AG04449 (cell line): ENCODE measurements at places on chromosomes 11 and 22.

- no peak for DNase-seq
These were observed 459.6 kb downstream of the TBC1D22A start for GRCh38 chr22:47221840-47222615.

- no peak for DNase-seq
These were observed 72.1 kb upstream of the YWHAH start for GRCh38 chr22:31872209-31872608.

DNA sequence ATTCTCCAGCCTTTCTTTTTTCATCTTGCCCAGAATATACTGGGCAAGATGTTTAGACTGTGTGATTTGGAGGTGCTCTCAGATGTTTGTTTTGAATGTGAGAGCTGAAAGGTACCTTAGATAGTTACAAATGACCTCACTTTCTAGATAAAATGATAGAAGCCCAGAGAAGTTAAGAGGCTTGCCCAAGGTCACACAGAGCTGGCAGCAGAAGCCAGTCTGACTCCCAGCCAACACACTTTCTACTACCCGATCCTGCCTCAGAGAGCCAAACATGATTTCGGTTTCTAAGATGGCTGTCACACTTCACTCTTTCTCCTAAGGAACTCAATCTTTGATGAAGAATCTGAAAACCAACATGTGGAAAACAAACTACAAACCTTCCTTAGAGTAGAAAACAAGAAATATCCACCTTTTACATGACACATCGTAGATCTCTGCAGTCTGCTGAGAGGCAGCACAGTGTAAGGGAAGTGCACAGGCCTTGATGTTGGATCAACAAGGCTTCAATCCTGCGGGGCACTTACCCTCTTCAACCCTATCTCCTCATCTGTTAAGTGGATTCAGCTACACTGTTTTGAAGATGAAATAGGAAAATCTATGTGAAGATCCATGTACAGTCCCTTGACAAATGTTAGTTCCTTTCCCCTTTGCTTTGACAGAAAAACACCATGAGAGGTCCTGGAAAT is 58.6 kb downstream of the SYTL2 start:
- no peak for DNase-seq

GRCh38 chr11:128244871-128245270 is 342.5 kb downstream of the ETS1 start:
- DNase-seq: no peak

- DNase-seq: peak; percentile 99
These were observed 7.0 kb upstream of the MALAT1 start for GRCh38 chr11:65491614-65492386.

GRCh38 chr11:113159988-113160807 is 154.2 kb upstream of the TTC12 start:
- DNase-seq: no peak

DNA sequence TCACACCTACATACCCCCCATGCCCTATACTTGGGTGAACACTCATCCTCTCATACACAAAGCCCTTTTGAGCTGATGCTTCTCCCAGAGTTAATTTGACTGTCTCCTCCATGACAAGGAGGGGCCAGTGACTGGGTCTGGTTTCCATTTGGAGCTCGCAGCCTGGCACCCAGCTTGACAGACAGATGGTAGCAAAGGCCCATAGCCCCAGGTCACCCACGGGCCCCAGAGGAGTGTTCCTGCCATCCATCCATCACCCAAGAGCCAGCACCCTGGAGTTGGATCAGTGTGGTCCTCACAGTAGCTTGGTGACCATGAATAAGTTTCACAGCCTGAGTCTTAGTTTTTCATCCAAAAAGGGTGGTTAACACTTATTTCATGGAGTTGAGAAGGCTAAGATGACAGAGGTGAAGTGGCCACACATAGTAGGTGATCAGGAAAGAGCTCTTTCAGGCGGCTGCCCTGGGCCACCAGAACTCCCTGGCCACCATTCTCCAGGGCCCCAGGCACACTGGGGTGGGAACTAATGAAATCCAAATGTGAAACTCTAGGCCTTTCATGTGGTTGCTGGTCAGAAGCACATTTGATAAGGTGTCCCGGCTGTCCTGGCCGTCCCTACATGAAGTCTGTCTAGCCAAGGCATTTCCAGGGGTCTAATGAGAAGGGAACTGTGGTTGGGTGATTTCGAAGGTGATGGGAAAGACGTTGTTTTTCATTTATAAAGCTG is 42.4 kb downstream of the LIF start:
- no peak for DNase-seq

DNA sequence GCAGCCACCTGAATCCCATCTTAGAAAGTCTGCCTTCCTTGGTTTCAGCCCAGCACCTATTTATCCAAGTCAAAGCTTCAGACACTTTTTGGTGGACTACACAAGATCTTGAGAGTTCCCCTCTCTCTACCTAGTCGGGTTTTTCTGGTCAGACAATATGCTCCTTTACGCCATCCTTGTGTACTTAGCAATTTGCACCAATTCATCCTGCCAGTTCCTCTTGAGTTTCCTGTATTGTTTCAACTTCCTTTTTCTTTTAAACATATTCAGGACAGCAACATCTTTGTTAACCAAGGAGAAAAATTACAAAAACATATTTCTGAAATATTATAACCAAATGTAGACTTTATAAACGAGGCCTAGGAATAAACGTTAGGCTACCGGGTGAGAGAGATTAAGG is 368.2 kb upstream of the CADM1 start:
- DNase-seq: no peak

GRCh38 chr22:50058906-50059880 is 1.1 kb upstream of the TTLL8 start:
- no peak for DNase-seq

DNA sequence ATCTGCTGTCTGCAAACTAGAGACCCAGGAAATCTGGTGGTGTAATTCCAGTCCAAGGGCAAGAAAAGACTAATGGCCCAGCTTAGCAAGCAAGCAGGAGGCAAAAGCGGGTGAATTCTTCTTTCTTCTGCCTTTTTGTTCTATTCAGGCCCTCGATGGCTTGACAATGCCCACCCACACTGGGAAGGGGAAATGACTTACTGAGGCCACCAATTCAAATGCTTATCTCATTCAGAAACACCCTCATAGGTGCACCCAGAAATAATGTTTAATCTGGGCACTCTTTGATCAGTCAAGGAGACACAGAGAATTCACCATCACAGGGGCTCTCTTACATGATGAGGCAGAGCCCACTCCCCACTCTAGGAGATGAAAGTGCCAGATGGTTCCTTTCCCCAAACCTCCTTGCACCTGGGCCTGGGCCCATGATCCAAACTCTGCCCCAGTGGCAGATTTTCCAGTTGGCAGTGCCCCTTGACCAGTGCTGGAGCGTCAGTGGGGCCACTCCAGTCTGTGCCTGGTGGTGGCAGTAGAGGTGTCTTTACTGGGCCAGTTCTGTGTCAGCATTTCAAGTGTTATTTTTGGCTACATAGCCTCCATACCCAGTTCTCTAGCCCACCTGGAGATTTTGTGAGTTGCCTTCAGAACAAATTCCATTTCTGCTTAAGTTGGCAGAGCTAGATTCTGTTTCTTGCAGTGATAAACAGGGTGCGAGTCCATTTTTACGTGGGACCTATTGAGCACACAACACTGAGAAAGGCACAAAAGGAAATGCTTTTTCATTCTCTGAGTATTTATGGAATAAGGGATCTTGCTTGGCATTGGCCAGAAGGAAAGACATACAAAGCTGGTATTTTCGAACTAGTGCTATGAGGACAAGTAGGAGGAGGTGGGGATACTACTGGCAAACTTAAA is 7.5 kb downstream of the ELMOD1 start:
- DNase-seq: no peak

DNA sequence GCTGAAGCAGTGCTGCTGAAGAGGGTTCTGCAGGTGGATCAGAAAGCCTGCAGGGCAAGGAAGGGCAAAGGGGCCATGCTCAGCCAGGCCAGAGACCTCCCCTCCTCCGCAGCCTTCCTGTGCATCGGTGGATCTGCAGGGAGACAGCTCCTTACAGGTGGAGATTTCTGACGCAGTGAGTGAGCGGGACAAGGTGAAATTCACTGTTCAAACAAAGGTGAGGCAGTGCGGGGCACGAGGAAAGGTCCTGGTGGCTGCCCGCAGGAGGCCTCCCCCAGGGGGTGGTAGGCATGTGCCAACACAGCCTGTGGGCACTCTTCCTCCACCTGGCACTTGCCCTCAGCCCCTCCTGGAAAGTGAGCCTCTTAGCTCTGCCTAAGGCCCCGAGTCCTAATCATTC is 8.6 kb downstream of the CFL1 start:
- no peak for DNase-seq

DNA sequence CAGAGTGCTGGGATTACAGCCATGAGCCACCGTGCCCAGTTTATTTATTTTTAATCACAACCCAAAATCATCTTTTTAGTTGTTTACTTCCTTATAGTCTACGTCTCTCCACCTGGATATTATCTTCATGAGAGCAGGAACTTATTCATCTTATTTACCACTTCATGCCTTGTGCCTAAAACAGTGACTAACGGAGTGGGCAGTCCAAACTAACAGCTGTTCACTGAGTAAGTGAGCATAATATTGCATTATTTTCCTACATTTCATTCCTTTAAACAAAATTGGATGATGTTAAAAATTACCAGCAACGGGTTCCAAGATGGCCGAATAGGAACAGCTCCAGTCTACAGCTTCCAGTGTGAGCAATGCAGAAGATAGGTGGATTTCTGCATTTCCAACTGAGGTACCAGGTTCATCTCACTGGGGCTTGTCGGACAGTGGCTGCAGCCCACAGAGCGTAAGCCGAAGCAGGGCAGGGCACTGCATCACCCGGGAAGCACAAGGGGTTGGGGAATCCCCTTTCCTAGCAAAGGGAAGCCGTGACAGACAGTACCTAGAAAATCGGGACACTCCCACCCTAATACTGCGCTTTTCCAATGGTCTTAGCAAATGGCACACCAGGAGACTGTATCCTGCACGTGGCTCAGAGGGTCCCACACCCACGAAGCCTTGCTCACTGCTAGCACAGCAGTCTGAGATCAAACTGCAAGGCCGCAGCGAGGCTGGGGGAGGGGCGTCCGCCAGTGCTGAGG is 14.1 kb downstream of the TMEM123 start:
- no peak for DNase-seq

- DNase-seq: no peak
These were observed 14.6 kb downstream of the GNB1L start for GRCh38 chr22:19840059-19840458.

DNA sequence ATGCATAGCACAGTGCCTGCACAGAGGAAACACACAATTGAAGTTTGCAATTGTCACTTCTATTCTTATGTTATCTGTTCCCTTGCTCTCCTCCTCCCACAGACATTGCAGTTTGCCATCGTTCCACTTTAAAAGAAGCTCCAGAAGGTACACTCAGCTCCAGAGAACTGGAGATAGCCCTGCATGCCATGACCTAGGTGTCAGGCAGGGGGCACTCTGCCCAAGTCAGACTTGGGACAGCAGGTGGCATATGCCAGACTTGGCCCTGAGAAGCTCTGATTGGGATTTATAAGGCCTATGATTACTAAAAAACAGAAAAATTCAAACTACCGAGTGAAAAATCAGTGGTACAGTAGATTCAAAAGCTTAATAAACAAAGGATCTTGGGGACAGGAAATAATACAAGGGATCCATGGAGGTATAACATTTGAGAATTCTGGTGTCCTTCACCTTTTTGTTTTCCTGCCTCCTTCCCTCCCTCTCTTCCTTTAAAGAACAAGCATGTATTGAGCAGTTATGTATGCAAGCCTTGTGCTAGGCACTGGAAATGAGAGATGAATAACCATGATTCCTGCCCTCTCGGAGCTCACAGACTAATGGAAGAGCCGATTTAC is 40.0 kb downstream of the TENM4 start:
- DNase-seq: no peak

DNA sequence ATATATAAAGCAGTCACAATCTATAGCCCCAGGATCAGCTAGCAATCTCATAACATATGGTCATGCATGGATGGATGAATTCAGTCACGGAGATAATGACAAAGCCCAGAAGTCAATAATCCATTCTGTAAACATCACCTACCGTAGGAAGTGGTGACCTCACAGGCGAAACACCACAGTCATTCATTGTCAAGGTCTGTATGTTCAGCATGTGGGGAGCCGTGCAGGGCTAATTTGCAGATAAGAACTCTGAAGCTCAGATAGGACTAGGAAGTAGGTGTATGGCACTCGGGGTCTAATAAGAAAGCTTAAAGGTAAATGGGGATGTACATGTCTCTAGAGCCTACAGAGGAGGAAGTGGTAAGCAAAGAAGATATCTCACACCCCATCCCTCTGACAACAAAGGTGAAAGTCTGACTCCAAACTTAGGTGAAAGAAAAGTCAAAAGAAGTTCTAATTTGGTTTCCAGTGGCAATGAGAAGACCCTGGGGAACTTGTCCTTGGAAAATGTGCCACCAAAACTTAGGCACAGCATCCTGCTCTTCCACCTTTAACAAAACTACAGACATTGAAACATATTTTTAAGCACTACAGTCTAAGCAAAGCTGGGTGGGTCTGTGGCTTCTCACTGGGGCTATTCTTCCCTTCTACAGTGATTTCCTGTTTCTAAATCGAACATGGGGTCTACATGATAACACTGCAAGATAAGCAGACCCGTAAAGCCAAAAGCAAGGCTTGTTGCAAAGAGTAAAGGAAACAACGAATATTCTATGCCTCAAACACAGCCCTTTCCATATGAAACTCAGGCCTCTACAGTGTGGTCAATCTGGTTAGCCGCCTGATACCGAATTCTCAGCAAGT is 5.2 kb downstream of the CRTAM start:
- no peak for DNase-seq

- DNase-seq: no peak
These were observed 504.2 kb downstream of the SOX6 start for GRCh38 chr11:15852179-15852578.

GRCh38 chr11:60927600-60927999 is 3.3 kb downstream of the TMEM132A start:
- DNase-seq: no peak

DNA sequence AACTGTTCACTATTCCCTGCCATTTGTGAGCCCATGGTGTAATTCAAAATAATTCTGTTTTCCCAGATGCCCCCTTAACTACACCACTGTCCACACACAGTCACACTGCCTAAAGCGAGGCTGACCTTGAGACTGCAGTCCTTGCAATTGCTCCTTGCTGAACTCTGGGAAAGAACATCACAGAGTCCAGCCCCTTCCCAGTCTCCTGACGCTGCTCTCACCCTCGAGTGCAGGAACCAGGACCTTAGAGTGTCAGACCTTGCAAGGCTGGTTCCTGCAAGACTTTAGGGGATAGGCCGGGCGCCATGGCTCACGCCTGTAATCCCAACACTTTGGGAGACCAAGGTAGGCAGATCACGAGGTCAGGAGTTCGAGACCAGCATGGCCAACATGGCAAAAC is 33.6 kb downstream of the AHNAK start:
- DNase-seq: no peak

DNA sequence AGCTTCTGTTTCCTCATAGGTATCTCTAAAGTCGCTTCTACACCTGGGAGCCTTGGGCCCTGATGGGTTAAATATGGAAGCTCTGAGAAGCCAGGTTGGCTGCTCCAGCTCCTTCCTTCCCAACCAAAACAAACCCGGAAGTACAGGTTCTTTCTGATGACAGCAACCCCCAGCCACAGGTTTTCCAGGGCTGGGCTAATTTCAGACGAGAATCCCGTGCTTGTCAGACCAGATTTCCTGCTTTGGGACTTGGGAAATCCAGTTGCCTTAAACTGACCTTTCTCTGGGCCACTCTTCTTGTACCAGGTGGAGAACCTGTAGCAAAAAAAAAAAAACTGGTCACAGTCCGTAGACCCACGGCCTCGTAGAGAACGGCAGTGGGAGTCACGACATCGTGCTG is 51.9 kb downstream of the RBX1 start:
- DNase-seq: no peak
